ENCODE measurements at places on chromosomes 3 and 15.

DNA sequence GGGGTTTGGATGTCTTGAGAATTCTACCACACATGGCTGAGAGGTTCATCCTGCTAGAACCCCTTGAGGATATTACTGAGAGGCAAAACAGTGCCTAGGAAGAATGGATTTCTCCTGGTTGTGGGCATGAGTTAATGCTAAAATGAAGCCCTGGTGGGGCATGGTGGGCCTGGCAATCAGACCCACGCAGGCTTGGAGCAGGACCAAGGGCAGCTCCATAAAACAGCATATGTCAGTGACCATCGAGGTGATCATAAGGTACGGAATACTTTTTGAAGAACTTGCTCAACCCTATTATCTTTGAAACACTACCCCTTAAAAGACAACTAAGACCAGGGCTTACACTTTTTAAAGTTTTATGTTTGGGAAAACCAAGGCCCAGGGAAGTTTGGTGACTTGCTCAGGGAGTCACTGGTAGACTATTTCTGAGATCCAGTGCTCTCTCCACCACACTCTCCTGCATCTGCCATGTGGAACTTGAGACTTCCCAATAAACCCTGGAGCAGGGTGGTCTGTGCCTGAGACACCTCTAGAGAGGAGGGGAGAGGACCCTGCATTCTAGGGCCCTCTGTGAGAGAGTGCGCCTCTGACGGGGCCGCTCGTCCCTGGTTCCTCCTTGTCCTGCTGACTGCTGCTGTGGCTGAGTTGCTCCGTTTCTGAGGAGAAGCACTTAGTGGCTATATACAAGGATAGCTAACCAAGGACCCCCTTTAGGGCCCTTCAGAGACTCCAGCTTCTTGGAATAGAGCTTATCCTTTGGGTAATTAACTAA is 28.0 kb upstream of the TIMP4 start:
- no peak for DNase-seq

- no peak for DNase-seq
Observed at GRCh38 chr3:157999246-157999645, 107.0 kb downstream of the SHOX2 start.

DNA sequence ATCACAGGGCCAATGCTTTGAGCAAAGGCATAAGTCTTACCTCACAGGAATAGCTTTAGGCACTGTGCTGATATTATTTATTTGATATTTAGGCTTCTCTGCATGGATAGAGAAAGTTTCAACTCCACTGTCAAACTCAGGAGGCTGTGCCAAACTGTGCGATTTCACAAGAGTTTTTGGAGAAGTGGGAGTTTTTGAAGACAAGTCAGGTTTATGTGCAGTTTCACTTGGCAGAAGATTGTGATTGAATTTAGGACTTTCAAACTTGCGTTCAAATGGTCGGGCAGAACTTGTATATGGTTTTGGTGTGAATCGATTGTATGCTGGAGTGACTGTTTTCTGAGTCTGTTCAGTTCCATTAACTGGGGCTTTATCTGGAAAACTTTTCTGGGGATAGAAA is 113.7 kb downstream of the TJP1 start:
- no peak for DNase-seq

- DNase-seq: no peak
Observed at GRCh38 chr3:24294150-24294549, 200.5 kb downstream of the THRB start.

GRCh38 chr3:87982421-87982820 is 76.4 kb downstream of the CGGBP1 start:
- no peak for DNase-seq

GRCh38 chr15:91941871-91942658 is 88.6 kb downstream of the SLCO3A1 start:
- no peak for DNase-seq

- DNase-seq: no peak
Observed at GRCh38 chr3:69121950-69122349, 445 bp downstream of the LMOD3 start.

GRCh38 chr3:114746502-114746901 is 400.6 kb downstream of the ZBTB20 start:
- no peak for DNase-seq

DNA sequence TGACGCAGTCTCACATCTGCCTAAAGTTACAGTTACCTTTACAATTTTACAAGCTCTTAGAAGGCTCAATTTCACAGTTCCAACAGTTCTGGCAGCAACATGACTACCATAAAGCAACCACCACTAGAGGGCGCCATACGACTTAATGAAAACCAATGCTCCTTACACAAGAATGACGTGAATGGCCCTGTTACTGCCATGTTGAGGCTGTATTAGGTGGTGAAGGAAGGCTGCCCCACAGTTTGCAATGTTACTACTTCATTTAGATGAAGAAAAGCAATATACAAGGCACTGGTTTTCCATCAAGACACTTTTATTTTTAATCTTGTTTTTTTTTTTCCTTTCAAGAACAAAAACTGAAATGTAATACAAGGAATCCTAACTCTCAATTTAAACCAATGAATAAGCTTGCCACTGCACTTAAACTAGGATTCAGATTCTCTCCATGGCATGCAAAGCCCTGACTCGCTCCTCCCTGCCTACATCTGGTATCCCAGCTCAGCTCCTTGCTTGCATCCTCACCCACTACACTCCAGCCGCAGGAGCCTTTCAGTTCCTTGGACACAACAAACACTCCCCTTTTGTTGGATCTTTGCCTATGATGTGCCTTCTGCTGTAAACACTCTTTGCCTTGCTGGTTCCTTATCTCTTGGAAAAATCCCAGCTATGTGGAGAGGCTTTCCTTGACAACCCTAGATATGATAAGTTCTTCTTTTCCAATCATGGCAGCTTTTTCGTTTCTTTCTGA is 270.7 kb downstream of the GBE1 start:
- DNase-seq: no peak

- no peak for DNase-seq
Observed at GRCh38 chr3:43674345-43675085, 16.2 kb upstream of the ABHD5 start.

- DNase-seq: no peak
Observed at GRCh38 chr3:99776516-99777209, 41.0 kb upstream of the CMSS1 start.

DNA sequence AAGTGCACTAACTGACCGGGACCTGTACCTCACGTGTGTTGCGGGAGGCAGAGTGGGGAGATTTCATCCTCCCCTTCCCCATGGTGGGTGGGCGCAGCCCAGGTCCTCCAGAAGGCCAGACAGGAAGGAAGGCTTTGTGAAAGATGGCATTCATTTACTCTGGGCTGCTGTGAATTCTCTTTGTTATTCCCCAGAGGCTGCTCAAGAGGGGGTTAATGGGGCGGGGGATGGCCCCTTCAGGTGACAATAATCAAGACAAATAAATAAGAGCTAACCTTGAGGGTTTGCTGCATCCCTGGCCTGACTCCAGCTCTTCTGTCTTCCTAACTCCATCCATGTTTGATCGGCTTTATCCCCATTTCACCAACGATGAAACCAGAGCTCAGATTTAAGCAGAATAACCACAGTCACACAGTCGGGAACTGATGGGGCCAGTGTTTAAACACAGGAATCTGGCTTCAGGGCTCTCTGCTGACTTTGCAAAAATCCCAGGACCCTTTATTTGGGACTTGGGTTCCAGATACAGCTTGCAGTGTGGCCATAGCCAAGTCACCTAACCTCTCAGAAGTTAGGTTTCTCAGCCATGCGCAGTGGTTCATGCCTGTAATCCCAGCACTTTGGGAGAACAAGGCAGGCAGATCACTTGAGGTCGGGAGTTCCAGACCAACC is 16.5 kb downstream of the PIF1 start:
- DNase-seq: no peak

GRCh38 chr15:43086551-43086950 is 19.3 kb downstream of the UBR1 start:
- no peak for DNase-seq

GRCh38 chr15:54803134-54803808 is 393.5 kb downstream of the RSL24D1 start:
- no peak for DNase-seq

- no peak for DNase-seq
Observed at GRCh38 chr3:58628823-58629562, 37.6 kb downstream of the FAM3D start.

DNA sequence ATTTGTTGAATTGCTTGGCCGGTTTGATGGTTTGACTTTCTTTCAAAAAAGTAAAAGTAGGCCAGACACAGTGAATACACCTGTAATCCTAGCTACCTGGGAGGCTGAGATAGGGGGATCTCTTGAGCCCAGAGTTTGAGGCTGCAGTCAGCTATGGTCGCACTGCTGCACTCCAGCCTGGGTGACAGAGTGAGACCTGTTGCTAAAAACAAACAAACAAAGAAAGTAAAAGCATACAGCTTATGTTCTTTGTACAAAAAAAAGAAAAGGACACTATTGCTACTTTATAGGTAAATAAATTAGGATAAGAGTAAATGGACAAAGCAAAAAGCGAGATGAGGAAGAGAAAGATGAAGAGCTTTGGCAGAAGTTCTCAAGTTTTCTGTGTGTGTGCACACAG is 13.9 kb upstream of the FEZF2 start:
- DNase-seq: no peak

DNA sequence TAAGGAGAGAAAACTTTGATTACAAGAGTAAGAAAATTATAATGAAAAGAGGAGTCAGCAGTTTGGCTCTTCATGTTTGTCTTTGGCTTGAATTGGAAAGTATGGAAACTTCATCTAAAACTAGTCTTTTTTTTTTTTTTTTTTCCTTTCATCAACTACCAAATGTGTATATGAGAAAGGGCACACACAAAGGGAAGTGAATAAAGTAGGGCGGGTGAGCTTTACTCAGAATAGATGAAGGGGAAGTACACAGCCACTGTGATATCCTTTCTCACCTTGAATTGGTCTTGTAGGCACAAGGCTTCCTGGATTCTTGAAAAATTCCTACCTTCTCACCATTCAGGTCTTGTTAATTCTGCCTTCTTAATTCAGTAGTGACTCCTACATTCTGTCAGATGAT is 652.3 kb upstream of the KCNMB2 start:
- DNase-seq: no peak

GRCh38 chr3:111617406-111617805 is 22.3 kb upstream of the ZBED2 start:
- DNase-seq: no peak

DNA sequence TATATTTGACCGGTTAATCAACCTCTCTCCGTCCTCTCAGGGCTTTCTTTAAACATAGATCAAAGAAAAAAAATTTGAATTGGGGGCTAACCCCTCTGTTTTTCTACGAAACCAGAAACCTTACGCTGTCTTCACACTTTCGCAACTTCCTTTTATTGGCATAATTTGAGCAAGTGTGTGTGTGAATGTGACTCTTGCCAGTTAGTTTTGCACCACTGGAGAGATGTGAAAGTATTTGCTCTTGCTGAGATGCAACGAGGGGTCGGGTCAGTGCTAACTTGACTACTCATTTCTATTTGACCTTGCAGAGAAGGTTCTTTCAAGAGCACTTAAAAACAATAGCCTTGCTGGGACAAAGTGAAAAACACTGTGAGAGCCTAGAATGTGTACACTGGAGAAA is 81.2 kb downstream of the FAM43A start:
- DNase-seq: no peak

All from CMK (cell line).